ENCODE measurements at places on chromosomes 3 and 15.

DNA sequence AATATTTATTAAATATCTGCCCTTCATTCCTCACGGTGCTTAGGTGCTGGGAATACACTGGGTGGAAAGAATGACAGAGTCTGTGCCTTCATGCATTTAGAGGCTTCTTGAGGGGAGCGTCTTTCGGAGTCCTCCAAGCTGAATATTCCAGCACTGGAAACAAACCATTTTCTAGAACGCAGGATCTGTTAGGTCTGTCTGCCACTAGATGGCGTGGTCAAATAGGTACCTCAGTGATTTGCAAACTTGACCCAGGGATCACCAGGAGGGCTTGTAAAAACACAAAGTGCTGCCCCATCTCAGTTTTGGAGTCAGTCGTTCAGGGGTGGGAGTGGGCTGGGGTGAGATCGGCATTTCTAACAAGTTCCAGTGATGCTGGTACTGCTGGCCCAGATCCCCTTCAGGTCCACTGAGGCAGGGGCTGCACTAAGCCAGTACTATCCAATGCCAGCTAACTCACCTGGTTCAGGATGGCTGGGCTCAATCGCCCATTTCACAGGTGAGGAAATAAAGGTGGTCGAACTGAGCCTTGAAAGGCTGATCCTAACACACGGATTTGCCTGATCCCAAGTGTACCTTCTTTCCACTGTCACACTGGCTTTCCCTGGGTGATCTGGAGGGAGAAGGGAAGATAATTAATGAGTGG is 14.8 kb downstream of the ARNT2 start:
- no peak for DNase-seq

- DNase-seq, result no peak
These were observed 176.3 kb upstream of the BCL6 start for GRCh38 chr3:187921391-187922074.

DNA sequence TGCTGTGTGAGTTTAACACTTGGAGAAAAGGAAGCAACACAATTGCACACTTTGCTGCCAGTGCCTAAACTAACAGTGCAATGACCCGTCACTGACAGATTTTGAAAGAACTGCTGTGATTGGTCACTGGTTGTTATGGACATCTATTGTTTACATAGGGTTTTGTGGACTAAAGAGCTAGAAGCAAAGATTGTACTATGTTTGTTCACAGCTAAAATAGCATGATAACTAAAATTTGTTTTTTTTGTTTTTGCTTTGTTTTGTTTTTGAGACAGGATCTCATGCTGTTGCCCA is 112.4 kb upstream of the GOLGA8J start:
- DNase-seq, result no peak

GRCh38 chr3:39025222-39025970 is 26.3 kb downstream of the SCN11A start:
- no peak for DNase-seq

DNA sequence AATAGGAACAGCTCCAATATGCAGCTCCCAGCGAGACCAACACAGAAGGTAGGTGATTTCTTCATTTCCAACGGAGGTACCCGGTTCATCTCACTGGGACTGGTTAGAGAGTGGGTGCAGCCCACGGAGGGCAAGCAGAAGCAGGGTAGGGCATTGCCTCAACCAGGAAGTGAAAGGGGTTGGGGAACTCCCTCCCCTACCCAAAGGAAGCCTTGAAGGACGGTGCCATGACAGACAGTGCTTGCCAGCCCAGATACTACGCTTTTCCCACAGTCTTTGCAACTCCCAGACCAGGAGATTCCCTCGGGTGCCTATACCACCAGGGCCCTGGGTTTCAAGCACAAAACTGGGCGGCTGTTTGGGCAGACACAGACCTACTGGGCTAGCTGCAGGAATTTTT is 576.9 kb upstream of the NECTIN3 start:
- no peak for DNase-seq

- DNase-seq, result no peak
These were observed 132.8 kb upstream of the ADPGK start for GRCh38 chr15:72916378-72916777.

DNA sequence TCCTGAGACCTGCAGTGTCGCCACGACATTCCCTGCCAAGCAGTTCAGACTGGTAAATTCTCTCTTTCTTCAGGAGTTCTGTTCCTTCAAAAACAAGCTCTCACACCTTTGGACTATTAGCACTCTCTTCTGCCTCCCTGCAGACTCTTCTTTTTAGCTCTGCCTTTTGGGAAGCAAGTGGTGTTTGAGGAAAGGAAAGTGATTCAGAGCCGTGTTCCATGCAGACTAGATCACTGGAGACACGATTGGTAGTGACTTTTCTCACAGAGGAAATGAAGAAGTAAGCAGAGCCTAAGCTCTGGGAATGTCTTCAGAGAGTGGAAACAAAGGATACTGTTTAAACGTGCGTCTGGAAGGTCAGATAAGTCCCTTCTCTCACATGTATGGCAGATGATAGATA is 270.6 kb upstream of the TPRG1 start:
- no peak for DNase-seq

GRCh38 chr3:188624384-188624783 is 470.4 kb downstream of the LPP start:
- no peak for DNase-seq

GRCh38 chr3:46639221-46639620 is 26.9 kb downstream of the FAM240A start:
- no peak for DNase-seq

DNA sequence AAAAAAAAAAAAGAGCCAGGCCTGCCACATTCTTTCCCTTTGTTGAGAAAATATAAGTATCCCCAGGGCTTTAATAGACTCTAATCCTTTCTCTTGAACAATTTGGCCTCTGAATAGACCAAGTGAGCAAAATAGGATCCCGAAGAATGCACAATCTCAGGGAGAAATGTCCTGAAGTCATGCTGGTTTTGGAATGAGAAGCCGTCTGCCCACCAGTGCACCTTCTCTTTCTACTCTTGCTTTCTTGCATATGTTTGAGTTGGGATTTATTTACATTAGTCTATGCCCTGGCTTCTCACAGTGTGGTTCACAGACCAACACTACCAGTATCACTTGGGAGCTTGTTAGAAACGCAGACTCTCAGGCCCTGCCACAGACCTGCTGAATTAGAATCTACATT is 153.0 kb downstream of the ZNF621 start:
- DNase-seq, result no peak

GRCh38 chr3:125148016-125148812 is 64.3 kb downstream of the SLC12A8 start:
- DNase-seq, result no peak

DNA sequence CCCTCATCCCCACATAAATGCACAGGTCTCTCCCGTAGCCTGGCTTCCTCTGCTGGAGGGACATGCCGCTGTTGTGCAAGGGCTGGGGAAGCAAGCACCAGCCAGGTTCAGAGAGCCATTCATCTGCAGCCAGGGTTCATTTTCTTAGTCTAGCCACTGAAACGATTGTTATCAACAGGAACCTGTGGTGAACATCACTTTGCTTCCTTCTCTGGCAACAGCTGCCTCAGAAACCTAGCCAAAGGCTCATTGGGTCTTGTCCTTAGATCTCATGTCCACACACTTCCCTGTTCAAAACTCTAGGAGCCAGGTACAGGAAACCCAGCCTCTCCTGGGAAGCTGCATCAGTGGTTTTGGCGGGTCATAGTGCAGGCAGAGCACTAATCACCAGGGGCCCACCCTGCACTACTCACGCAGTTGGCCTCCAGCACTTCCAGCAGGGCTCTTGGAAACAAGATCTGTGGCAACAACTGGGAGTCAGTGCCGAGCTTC is 47.0 kb downstream of the OXNAD1 start:
- no peak for DNase-seq

DNA sequence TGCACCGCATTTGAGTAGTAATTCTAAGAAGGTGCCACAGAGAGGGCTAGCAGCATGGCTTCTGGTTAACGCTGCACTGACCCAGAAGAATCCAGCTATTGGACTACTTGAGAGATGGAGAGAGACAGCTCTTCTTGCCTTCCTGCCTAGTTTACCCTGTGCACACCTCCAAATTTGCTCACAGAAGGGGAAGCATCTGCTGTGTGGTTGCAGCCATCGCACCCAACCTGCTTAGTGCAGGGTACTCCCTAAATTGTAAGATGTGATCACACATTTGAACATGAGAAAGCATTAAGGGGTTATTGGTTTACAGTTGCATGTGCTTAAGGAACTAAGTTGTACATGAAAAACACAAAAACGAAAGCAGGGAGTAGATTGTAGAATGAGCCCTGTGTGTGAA is 122.1 kb downstream of the FOXB1 start:
- DNase-seq, result no peak

DNA sequence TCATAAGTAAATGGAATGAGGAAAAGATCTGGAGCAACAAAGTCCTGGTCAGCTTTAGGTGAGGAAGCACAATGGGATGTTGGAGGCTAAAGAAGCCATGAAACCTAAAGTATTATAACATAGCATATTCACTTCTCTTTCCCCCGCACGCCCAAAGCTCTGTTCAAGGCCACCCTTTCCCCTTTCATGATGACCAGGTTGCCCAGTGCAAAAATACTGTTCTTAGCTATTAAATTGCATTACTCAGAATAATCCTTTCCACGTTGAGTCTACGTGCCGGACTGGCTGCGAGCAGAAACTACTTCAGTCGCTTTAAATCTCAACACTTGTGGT is 589 bp upstream of the MAPKBP1 start:
- no peak for DNase-seq

DNA sequence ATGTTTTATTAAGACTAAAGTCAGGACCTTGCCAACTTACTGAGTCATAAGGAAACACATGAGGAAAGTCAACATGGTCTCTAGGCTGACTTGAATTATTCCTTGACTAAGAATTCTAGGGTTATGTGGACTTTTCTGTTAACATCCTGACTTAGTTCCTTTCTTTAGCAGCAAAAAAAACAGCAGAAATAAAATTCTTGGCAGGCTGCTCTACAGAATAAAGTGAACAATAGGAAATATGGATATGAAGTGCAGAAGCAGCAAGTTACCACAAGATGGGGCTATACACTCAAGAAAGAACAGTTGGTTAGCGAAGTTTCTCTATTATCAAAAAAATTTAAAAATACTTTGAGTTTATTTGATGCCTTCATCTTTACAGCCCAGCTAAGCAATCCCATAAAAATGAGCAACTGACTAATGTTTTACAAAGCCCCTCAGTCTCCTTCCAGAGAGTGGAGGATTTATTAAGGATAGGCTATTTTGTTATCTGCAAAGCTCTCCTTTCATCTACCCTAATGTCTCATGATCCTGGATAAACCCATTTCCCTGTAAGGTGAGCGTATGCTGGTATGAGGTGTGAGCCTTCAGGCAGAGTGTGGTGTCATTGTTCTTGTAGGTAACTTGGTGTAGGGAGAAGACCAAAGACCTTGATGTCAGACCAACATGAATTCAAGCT is 23.1 kb upstream of the MCCC1 start:
- DNase-seq, result no peak

- DNase-seq, result no peak
These were observed 213.9 kb upstream of the UMPS start for GRCh38 chr3:124516333-124516732.

GRCh38 chr3:51123531-51123930 is 261.6 kb upstream of the MANF start:
- no peak for DNase-seq

- no peak for DNase-seq
These were observed 15.4 kb downstream of the EDC3 start for GRCh38 chr15:74680456-74680855.

DNA sequence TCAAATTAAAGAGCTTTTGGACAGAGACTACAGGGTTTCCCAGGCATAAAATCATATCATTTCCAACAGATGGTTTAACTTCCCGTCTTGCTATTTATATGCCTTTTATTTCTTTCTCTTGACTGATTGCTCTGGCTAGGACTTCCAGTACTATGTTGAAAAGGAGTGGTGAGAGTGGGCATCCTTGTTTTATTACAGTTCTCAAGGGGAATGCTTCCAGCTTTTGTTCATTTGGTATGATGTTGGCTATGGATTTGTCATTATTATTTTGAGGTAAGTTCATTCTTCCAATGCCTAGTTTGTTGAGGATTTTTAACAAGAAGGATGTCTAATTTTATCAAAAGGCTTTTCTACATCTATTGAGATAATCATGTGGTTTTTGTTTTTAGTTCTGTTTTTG is 896.6 kb upstream of the CFAP20DC start:
- DNase-seq, result no peak

- DNase-seq, result no peak
These were observed 41.3 kb upstream of the RPL32 start for GRCh38 chr3:12882336-12883310.

DNA sequence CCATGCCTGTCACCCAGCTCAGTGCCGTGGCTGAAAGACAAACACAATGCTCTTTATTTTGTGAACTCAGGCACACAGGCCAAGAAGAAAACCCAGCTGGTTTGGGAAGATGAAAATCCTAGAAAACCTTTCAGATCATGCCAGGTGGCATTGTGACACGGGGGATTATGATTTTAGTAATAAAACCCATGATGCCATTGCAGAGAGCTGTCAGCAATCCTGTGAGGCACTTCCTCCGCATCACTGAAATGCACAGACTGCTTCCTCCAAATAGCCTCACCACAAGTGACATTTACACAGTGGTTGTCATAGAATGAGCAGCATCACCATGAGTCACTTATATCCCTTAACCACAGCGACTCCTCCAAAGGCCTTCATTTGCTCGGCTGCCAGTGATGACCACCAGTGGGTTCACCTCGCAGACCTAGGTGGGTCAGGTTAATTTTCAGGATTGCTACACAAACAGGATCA is 22.7 kb downstream of the ABHD6 start:
- DNase-seq, result no peak

GRCh38 chr3:100603469-100603868 is 5.9 kb upstream of the ADGRG7 start:
- no peak for DNase-seq

GRCh38 chr3:122092460-122093165 is 37.5 kb downstream of the CD86 start:
- no peak for DNase-seq

DNA sequence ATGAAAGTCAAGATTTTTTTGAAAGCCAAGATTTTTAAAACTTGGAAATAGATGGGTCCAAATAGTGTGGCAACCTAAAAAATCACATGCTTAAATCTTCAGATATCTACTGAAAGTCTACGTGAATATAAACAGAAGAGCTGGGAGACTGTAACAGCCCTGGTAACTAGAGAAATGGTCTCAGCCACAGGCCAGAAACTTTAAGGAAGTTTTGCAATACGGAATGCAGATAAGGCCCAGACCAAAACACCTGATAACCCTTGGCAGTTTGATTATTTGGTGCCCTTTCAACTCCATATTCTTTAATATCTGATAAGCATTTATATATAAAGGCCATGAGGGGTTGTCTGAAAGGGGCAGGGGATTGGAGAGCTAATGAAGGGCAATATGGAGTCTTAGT is 537.3 kb upstream of the TGFBR2 start:
- no peak for DNase-seq

- no peak for DNase-seq
These were observed 379.2 kb downstream of the LPP start for GRCh38 chr3:188533172-188533571.

DNA sequence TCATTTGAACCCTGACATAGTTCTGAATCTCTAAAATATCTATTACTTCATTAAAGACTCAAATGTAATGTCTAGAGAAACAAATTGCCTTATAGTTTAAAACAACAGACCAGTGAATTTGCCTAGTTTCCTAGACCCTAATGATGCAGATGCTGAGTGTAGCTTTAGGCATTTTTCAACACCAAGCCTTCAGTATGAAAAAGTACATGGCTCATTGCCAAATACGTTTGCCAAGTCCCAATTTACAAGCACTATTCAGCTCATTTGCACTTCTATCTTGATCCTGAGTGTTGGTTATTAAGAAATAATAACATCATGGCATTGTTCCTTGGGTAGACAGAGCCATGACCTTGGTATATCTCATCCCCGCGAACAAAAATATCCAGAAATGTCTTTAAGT is 46.8 kb downstream of the EOMES start:
- DNase-seq, result no peak

GRCh38 chr3:71300951-71301393 is 282.6 kb downstream of the FOXP1 start:
- no peak for DNase-seq

All from activated gamma-delta T cell treated with anti-CD3 and anti-CD28 coated beads, Interleukin-2, amount 50 U/mL, for 16 hours (primary cell).